ENCODE measurements at places on chromosomes 1 and 21.

GRCh38 chr1:16026723-16027484, 5.1 kb downstream of the CLCNKA start:
- no peak for DNase-seq

DNA sequence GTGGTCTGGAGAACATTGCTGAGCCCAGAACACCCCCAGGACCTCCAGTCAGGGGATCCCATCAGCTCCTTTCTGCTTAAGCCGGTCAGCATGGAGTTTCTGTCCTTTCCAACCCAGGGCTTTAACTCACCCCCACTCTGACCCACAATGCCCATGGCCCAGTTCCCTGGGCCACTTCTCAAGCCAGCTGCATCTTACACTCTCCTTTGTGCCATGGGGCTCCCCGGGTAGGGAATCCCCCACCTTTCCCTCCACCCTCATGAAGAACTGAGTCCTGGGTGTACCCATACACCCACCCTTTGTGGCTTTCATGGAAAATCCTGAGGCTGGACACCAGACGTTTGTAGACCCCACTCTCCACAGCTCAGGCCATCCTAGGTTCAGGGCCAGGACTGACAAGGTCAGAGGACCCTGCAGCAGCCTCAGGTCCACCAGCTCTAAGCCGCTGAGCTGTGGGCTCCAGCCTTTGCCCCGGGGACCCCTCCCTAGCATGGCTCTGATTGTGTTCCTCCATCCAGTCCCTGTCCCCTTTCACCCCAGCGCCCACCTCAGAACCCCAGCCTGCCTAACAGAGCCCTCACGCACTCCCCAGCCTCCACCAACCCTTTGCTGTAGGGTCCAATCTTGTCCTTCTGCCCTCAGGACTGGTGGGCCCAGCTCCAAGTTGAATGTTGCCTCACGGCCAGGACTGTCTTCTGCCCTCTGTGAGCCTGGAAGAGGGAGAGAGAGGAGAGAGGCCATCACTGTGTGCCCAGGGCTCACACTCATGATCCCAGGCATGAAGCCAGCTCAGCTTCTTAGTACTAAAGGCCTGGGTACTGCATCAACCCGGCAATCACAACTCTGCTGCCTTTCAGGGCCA, 394.8 kb downstream of the MATN1 start:
- no peak for DNase-seq

- no peak for DNase-seq
Observed at GRCh38 chr1:173946380-173946921, 29.3 kb upstream of the SERPINC1 start.

- no peak for DNase-seq
Observed at GRCh38 chr1:169044971-169045370, 61.5 kb upstream of the ATP1B1 start.

DNA sequence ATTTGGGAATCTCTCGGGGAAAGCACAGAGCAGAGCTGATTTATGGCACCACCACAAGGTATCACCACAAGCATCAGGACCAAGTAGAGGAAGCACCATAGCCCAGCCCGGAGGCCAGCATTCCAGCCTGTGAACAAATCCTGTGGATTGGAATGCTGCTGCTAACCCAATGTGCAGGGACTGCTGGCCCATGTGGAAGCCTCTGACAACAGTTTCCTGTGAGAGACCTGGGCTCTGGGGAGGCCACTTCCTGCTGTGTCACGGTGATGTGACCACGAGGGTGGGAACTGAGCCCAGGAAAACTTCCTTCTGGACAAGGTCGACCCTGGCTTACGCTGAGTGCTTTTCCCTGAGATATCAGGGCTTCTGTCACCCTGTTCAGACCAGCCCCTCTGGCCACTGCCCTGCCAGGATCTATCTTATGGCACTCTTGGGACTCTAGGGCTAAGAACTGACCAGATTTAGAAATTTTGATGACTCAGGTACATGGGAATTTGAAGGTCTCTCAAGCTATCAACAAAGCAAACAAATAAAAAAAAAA, 88.3 kb upstream of the NGF start:
- no peak for DNase-seq

GRCh38 chr1:208031316-208031931, 120.5 kb upstream of the CD34 start:
- peak; percentile 3 for DNase-seq

- DNase-seq = no peak
Observed at GRCh38 chr1:47912756-47913155, 84.4 kb downstream of the TRABD2B start.

DNA sequence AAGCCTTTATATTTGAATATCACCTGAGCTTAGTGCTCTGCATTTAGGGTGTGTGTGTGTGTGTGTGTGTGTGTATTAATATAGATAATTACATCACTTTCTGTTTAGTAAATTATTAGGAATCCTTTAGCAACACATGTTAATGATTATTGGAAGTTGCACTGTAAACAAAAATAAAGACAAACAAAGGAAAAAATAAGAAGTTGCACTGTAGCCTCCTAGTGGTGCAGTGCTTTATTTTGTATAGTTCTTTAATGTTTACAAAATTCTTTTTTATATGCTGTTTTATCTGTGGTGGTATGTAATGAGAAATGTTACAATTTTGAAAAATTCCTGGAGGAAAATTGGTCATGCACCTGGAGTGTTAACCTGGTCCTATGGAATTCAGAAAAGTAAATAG, 69.2 kb downstream of the UBE4B start:
- DNase-seq = no peak
